ENCODE measurements at places on chromosomes 7 and 10.

DNA sequence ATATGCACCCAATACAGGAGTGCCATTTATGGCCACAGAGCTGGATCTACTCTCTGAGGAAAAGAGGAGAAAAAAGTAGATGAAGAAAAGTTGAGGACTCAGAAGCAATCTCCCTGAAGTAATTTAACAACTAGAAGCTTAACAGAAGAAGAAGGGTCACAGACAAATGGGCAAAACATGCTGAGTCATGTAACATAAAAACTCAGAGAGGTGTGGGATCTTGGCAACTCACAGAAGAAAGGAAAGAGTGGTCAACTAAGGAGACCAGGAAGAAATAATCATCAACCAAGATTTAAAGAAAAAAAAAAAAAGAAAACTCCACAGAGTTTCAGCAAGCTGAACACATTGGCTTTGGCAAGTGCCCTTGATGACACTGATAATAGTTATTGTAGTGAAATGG is 51.8 kb upstream of the BET1 start:
- DNase-seq, result no peak

DNA sequence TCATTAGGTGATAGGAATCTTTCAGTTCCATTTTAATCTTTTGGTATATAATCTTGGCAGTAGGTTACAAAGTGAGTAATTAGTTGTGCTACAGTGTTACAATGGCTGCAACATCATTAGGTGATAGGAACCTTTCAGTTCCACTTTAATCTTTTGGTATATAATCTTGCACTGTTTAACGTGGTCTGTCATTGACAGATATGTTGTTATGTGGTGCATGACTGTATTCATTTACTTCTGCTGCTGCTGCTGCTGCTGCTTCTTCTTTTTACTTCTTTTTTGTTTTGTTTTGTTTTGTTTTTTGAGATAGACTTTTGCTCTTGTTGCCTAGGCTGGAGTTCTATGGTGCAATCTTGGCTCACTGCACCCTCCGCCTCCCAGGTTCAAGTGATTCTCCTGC is 28.6 kb downstream of the ST7 start:
- no peak for DNase-seq

- no peak for DNase-seq
Observed at GRCh38 chr7:98116656-98117461, 10.2 kb downstream of the LMTK2 start.

GRCh38 chr7:64999165-65000004 is 7.1 kb downstream of the ERV3-1 start:
- no peak for DNase-seq

DNA sequence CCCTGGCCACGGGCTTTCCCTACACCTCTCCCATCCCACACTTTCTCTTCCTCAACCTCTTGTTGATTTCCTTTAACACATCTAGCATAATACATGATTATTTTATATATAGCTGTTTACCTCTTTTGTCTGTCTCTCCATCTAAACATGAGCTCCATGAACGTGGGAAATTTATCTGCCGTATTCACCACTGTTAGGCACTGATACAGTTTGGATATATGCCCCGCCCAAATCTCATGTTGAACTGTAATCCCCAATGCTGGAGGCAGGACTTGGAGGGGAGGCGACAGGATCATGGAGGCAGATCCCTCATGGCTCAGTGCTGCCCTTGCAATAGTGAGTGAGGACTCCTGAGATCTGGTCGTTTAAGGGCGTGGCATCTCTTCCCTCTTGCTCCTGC is 5.7 kb downstream of the CYTH3 start:
- no peak for DNase-seq

DNA sequence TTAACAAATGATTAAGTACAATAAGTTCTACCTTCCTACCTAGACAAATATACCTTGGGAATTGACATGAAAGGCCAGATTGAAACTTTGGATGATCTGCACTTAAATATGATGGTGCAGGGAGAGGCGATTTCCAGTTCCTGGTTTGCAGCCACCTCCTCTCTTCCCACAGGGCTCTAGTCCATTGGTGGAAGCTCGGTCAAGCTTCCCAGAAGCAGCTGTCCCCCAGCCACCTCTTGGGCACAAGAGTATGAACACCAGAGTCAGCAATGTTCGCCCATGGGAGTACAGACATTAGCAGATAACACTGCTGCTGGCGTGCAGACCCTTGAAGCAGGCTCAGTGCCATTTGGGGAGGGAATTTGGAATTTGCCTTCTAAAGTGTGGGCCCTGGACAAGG is 1.5 kb upstream of the CPVL start:
- DNase-seq, result no peak

GRCh38 chr10:67127441-67127840 is 201.6 kb downstream of the LRRTM3 start:
- DNase-seq, result no peak

DNA sequence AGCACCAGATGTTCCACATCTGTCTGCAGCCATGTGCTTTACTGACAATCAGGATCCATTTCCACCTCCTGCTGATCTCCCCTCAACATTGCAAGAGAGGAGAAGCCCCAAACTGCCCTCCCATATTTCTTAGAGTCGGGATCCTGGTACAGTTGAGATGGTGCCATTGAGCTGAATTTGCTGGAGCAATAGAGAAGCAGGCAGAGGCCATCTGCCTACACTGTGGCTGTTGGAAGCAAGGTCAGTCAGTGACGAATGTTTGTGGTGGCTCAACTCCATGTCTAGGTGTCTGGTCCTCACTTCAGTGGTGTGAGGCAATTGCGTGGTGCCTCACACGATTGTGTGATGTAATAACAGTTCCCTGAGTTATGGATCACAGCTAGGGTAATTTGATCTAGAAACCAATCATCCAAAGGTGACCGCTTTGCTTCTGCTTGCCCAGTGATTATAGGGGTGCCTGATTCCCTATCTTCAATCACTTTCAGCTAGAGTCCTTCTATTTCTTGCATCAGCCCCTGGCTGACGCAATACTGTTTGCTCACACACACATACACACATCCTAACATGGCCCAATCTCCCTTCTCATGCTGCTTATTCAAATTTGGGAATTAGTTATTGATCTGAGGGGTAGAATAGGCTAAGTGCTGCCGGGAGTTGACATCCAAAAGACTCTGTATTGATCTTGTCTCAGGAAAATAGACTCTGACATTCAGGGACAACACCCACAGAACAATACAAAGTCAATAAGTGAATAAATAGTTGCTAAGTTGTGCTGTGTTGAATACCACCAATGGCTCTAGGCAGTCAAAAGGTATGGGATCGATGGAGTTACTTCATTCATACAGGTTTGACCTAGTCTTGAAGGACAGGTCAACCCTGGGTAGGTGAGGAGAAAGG is 46.1 kb upstream of the SLC35B4 start:
- DNase-seq, result no peak

- no peak for DNase-seq
Observed at GRCh38 chr10:113137941-113138685, 188.1 kb downstream of the TCF7L2 start.

DNA sequence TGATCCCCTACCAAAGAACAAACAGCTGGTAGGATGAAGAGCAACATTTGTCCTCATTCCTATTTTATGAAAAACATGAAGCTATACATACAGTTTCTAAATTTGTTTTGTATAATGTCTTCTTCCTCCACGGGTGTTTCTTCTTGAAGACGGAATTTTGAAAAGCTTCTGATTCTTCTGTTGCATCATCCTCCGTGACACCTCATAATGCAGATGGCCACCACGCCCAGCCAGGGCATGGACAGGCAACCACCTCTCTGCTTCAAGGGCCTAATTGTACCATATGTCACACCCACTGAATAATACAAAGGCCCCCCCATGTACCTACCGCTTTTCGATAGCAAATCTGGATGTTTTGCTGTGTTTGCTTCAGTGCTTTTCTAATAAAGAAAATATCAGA is at the start of gene SUN3:
Gene SUN3, minus strand, starts transcription at position 170 of the 400 bp plus-strand sequence. Its CDS starts 169 bp downstream, at position 1.
- no peak for DNase-seq

Measured in hippocampal formation (tissue), 2 donors.